HS-5 (cell line): ENCODE measurements at places on chromosomes 5 and 9.

- peak; percentile 8 for DNase-seq
Observed at GRCh38 chr5:51242456-51242855, 140.8 kb upstream of the ISL1 start.

DNA sequence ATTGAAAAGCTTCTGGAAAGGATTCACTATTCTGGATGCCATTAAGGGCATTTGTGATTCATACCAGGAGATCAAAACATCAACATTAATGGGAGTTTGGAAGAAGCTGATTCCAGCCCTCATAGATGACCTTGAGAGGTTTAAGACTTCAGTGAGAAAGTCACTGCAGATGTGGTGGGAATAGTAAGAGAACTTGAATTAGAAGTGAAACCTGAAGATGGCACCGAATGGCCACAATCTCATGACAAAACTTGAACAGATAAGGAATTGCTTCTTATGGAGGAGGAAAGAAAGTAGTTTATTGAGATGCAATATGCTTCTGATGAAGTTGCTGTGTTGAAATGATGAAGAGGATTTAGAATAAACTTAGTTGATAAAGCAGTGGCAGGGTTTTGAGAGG, 254.6 kb upstream of the SLC24A2 start:
- no peak for DNase-seq

- no peak for DNase-seq
Observed at GRCh38 chr9:7977586-7977985, 178.0 kb upstream of the DMAC1 start.

GRCh38 chr9:110932863-110933262, 105.4 kb downstream of the LPAR1 start:
- DNase-seq = no peak

DNA sequence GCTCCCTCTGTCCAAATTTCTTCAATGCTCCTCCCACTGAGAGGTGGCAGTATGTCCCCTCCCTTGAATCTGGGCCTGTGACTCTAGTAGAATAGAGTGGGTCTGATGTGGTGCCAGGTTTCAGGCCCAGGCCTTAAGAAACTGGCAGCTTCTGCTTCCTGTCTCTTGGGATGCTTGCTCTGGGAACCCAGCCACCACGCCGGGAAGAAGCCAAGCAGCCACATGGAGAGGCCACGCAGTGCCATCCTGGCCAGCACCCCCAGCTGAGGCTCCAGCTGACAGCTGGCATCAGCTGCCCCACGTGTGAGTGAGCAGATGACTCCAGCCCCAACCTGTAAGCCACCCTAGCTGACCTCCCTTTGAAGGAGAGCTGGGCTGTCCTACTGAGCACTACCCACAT, 7.3 kb upstream of the TSPAN17 start:
- no peak for DNase-seq

DNA sequence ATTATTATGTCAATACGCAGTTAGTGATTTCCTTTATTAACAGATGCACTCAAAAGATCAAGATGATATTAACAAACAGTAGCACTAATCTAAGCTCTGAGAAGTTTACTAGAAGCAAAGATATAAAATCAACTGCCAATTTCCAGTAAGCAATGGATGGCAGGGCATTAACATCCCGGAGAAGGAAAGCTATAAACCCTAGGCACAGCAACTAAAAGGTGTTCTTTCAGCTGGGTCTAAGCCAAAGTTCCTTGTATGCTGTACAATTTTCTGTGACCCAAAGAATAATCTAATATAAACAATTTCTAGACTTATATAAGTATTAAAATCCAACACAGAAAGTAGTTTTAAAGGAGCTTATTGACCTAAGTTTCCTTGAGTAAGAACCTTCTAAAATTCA, 39.4 kb downstream of the PJA2 start:
- DNase-seq = no peak

GRCh38 chr9:130029223-130029973, 13.6 kb downstream of the FNBP1 start:
- no peak for DNase-seq

DNA sequence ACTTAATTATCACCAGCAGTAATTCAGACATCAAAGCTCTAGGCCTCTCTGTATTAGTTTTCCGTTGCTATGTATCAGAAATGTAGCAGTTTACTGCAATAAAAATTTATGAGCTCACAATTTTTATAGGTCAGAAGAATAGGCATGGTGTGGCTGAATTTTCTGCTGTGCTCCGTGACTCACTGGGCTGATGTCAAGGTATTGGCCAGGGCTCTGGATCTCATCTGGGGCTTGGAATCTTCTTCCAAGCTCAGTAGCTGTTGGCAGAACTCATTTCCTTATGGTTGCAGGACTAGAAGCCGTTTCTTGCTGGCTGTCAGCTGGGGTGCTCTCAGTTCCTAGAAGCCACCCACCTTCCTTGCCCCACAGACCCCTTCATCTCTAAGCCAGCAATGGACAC, 66.3 kb downstream of the PSAT1 start:
- no peak for DNase-seq

- DNase-seq = no peak
Observed at GRCh38 chr9:137665697-137666512, 47.1 kb downstream of the EHMT1 start.

GRCh38 chr9:25864509-25864908, 186.3 kb upstream of the TUSC1 start:
- DNase-seq = no peak

DNA sequence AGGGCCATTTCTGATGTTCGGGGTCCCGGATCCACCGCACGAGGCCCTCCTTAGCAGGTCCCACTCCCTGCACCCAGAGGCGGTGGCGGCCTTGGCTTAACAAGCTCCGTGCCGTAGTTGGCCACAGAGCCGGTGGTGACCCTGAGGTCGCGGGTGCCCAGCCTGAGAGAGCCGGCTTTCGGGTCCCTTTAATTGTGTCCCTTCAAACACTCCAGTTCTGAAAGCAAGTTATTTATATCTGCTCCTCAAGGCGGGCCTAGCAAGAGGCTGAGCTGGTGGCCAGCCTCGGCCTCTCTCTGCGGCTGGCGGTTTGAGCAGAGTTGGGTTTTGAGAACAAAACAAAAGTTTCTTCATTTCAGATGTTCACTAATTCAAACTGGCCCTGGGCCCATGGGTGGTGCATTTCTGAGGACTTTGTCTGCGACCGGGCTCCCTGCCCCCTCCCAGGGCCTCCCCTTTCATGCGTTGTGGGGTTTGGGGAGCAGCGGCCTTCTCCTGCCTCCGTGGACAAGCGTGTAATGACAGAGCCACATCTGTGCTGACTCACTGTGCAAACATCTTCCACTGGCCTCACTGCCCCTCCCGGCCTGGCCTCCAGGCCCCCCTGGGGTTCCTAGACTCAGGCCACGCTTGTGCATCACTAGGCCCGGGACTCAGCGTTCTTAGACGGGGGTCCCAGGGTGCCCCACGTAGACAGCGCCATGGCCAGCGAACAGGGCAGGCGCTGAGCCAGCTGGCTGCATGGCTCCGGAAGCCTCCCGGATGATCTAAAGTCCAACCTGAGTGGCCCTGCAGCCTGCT, 49.4 kb upstream of the COL5A1 start:
- peak; percentile 47 for DNase-seq

GRCh38 chr5:171721464-171721863, 64.2 kb upstream of the SMIM23 start:
- DNase-seq = no peak

DNA sequence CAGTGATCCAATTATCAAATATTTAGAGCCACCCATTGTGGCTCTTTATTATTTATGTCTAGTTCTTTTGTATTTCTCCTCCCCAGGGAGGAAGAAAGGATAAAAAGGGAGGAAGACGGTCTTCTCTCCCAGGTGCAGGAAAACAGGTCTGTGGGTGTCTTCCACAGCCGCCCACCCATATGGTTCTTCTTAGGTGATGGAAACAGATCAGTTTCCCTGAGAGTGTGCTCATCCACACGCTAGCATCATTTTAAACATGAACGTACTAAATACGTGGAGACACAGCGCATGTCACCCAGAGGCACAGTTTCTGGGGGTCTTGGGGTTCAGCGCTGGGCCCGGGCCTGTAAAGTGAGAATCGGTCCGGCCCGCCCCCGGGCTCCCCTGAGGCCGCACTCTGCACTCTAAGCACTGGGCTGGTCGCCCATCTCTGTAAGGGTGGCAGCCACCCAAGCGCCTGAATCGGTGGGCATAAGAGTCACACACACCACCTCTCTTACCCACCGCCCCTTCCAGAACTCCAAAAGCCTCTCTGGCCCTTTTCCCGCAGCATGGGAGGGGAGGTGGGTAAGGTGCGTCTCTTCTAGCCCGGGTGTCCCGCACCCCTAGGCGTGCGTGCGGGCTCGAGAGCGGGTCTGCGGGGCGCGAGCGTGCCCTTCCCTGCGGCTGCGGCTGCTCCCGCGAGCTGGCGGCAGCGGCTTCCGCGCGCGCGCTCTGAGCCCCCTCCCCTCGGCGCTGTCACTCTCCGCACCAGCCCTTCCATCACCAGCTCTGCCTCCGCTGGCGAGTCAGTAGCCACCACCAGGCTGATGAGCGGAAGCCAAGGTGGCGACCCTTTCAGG, 1.3 kb downstream of the PTCH1 start:
- no peak for DNase-seq

- DNase-seq = no peak
Observed at GRCh38 chr5:6274846-6275543, 103.4 kb downstream of the MED10 start.

DNA sequence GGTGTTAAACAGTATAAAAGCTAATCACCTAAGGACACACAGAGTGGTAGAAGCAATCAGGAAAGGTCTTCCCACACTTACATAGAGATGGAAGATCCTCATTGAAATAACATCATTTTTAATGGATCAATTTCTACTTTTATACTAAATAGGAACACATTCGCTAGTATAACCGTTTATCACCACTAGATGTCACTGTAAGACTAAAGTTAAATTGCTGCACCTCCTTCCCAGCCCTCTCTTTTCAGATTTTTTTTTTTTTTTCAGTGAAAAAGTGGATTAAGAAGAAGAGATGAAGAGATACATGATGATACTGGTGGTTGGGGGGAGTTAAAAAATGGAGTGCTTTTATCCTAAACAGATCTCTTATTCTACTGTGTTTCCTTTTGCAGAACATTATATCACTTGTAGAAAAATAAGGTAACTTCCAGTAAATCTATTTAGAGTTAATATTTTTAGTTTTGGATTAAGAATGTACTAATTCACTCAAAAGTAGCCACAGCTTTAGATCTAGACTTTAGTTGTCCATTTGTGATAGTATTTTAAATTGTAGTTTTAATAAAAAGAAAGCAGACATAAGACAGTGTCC, 116.9 kb upstream of the ARRDC3 start:
- peak; percentile 35 for DNase-seq

- no peak for DNase-seq
Observed at GRCh38 chr9:129411501-129412175, 209.3 kb downstream of the C9orf50 start.

GRCh38 chr9:112380825-112381221, 915 bp downstream of the HSDL2 start:
- no peak for DNase-seq

- DNase-seq = no peak
Observed at GRCh38 chr9:124216474-124217176, 41.1 kb upstream of the NEK6 start.

- DNase-seq = no peak
Observed at GRCh38 chr5:1280177-1281037, 14.5 kb downstream of the TERT start.
